Nucleus accumbens (tissue), 56 donors: ENCODE measurements at places on chromosomes 6 and 20.

GRCh38 chr6:143579703-143580102 is 68.2 kb upstream of the FUCA2 start:
- DNase-seq, result no peak

GRCh38 chr6:51571168-51571567 is 516.2 kb downstream of the PKHD1 start:
- no peak for DNase-seq

- no peak for DNase-seq
These were observed 92.9 kb downstream of the RAMACL start for GRCh38 chr6:166493427-166494100.

GRCh38 chr6:56902641-56903464 is 52.1 kb upstream of the BEND6 start:
- DNase-seq, result no peak
